ENCODE measurements at places on chromosomes 16 and 17.

DNA sequence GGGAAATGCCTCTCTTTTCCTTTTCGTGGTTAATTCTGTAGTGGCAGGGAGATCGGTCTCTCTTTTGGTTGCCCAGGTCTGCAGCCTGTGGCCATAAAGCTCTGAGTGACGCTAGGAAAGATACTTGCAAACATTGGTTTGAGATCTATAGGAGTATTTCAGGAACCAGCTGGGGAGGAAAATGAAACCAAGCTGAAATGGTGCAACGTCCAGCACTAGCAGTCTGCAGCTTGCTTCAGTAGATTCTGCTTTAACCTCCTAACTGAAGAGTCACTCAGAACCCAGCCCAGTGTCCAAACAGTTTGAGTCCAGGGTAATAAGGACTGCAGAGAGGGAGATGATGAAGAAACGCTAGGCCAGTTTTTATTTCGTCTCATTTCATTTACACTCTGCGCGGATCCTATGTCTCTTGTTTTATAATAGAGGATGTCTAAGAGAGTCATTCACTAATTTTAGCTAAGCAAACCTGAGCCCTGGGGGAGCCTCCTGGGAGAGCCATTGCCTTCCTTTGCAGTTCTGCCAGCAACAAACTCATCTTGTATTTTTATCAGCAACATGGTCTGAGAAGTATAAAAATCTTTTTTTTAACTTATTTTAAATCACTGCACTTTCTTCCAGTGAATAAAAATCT is 12.0 kb downstream of the SP2 start:
- DNase-seq = no peak

GRCh38 chr17:48505788-48506187 is 25.0 kb downstream of the HOXB1 start:
- no peak for DNase-seq

DNA sequence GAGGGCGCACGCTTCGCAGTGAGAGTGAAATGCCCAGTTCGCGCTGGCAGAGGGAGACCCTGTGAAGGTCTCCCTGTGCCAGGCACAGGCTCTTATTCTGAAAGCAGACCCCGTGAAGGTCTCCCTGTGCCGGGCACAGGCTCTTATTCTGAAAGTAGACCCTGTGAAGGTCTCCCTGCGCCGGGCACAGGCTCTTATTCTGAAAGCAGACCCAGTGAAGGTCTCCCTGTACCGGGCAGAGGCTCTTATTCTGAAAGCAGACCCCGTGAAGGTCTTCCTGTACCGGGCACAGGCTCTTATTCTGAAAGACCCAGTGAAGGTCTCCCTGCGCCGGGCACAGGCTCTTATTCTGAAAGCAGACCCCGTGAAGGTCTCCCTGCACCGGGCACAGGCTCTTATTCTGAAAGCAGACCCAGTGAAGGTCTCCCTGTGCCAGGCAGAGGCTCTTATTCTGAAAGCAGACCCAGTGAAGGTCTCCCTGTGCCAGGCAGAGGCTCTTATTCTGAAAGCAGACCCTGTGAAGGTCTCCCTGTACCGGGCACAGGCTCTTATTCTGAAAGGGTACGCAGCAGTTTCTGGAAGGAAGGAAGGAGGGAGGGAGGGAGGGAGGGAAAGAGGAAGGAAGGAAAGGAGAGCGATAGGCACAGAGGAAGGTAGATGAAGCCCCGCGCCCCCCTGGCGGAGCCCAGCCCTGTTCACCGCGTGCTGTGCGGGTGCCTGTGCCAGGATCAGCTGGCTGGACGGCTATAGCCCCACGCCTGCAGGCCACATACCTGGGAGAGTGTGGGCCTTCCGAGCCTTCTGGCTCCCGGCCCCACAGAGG is 55.3 kb downstream of the WDR45B start:
- peak; percentile 69 for DNase-seq

DNA sequence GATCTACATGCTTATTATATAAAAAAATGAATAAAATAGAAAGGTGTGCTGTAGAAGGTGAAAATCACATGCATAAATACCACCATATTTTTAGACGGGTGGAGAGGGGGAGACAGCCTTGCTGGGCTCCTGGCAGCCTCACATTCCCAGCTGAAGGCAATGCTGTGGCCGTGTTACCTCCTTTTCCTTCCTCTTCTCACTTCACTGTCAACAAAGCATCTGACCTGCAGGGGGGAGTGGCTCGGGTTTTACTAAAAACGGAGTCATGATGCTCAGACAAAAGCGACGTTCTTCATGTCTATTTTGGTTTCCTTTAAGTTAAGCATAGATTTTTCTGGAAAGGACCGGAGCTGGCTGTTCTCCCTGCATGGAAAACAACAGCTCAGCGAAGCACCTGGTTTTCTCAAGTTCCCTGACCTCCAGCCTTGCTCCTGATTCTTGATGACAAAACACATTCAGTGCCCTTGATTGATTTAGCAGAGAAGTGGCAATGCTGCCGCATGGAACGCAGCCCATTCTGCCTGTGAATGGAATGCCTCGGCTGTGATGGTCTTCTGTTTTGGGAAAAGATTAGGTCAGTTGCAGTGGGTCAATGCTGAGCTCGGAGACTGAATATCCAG is 5.5 kb upstream of the RPTOR start:
- no peak for DNase-seq

DNA sequence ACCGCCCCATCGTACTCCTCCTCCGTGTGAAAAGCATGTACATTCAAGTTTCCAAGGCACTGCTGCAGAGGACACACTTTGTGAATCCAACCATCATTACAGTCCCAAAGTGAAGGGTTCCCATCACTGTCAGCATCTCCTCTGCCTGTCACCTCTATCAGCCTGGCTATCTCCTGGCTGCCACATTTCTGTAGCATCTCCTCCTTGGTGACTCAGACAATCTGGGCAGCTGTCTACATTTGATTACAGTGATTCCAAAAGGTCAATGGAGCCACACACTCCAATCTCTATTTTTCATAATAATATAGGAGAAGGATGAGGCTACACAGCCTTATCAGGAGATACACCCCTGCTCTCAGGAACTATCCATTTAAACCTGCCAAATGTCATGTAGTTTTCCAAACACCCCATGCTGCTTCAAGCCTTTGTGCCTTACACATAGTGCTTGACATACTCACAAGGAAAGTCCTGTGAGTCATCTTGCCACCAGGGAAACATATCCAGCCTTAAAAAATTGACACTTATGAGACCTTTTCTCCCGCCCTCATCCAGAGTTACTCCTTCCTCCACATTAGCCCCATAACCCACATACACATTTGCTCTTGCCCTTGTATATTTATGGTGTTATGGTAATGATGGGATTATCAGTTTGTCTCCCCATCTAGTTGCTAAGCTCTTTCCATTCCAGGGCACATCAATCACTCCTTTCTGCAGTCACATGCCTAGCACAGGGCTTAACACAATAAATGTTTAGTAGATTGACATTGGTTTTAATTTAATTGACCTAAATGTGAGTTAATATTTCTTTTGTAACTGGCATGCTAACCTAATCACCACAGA is 250.1 kb upstream of the CDH5 start:
- DNase-seq = no peak

DNA sequence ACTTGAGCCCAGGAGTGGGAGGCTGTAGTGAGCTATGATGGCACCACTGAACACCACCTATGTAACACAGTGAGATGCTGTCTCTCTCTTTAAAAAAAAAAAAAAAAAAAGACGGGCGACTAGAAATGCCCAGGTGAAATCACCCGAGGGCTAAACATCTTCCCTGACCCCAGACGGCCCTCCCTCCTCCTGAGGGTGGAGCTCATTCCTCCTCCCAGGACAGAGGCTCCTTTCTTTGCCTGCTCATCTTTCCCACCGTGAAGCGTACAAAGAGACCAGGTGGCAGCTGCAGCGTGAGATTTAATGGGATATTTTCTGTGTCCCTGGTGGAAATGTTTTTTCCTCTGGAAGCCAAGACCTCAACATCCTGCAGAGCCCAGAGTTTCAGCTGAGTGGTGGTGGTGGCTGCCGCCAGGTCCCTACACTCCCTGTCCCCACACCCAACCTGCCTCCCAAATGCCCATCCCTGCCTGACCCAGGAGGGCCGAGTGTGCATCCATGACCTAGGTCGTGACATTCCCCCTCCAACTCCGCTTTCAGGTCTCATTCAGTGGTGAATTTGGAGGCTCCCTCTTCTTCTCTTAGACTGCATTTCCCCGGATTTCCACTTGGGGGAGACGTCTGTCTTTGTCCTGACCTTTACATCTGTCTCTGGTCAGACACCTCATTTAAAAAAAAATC is 14.4 kb upstream of the GPRC5B start:
- DNase-seq = peak; percentile 4

- peak; percentile 58 for DNase-seq
Observed at GRCh38 chr16:2003827-2004641, 5.6 kb downstream of the ZNF598 start.

GRCh38 chr17:72614871-72615626 is 477.4 kb downstream of the SLC39A11 start:
- peak; percentile 81 for DNase-seq

GRCh38 chr16:89489040-89489897 is 1.1 kb downstream of the ANKRD11 start:
- DNase-seq = no peak

DNA sequence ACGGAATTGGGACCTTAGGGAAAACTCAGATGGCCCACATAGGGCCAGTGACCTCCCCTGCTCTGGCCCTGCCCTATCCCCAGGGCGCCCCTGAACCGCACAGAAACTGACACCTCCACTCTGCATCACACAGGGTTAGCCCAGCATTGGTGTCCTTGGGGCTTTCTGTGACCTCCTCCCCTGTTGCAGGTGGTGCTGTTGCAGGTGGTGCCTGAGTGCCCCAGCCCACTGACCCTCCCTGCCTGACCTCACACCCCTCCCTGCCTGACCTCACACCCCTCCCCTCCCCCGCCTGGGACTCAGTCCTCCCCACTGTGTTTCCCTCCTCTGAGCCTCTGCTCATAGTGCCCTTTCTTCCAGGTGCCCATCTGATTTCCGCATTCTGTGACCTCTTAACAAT is 21.4 kb downstream of the TNFRSF13B start:
- DNase-seq = no peak

DNA sequence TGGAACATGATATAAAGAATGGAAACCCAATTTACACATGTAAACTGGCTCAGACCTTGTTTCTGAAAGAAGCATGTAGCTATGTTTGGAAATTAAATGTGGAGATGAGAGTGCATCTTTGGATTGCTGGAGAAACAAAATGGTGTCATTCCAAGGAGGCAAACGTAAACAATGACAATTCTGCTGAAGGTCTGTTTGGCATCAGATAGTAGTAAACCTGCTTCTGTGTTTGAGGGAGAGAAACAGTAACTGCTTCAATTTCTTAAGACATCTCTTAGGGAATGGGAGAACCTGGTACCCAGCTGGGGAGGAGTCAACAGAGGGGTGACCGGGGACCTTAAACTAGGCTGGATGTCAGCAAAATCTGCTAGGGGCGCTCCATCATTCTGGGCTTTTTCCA is 23.5 kb downstream of the GPRC5B start:
- no peak for DNase-seq

GRCh38 chr16:73275024-73275423 is 227.1 kb upstream of the ZFHX3 start:
- DNase-seq = no peak

GRCh38 chr17:28858801-28859355 is 4.1 kb downstream of the ERAL1 start:
- DNase-seq = no peak

GRCh38 chr17:48605991-48606891 is 1.5 kb upstream of the HOXB6 start:
- no peak for DNase-seq

GRCh38 chr17:60330731-60331130 is 61.2 kb downstream of the USP32 start:
- no peak for DNase-seq

DNA sequence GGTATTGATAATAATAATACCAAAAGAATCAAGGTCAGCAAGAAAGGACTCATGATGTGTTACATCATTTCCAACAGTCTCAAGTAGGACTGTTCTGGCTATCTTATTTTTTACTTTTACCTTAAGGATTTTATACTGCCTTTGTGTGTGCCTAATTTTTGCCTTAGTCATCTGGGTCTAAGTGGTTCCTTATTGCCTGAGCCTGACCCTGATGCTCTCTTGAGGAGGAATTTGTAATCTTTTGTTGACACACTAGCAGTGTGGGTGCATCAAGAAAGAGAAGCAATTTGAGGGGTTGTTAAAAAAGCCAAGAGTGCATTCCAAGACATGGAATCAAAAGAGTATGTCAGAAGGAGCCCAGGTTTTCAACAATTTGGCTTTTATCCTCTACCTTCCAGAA is 59.3 kb downstream of the TMEM100 start:
- DNase-seq = no peak

GRCh38 chr16:912322-912683 is 58.5 kb downstream of the LMF1 start:
- no peak for DNase-seq

- no peak for DNase-seq
Observed at GRCh38 chr17:64424324-64424849, 24.5 kb upstream of the MILR1 start.

DNA sequence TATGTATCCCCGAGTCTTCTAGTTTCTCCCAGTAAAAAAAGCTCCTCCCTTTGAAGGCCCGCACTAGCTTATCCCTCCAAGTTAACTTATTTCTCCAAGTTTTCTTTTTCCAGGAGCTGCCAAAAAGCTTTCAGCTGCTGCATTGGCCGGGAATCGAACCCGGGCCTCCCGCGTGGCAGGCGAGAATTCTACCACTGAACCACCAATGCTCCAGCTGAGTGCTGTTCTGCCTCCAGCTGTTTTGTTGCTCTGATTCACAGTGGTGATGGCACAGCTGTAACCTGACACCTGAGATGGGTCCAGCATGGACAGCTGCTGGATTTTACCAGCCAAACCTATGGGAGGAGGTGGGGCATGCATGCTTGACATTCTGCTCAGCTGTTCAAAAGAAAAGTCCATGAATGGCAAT is 22.1 kb downstream of the VAC14 start:
- DNase-seq = no peak

- no peak for DNase-seq
Observed at GRCh38 chr17:77484111-77484510, 343.3 kb downstream of the SEC14L1 start.

- no peak for DNase-seq
Observed at GRCh38 chr16:59013930-59014329, 279.8 kb upstream of the GOT2 start.

DNA sequence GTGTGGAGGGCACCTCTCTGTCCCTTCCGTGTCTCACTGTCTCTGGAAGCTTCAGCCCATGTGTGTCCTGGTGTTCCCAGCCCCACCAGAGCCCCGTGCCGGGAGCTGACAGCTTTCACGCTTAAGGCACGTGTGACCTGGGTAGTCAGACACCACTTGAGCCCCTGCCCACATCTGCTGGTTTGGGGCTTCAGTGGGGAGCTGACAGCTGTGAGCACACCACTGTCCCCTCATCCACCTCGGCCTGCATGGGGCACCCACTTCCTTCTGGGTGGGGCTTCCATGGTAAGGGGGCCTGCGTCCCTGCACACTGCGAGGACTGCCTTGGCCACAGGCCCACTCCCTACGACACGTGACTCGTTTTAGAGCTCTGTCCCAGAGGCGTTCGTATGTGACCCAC is 2.6 kb upstream of the TEDC2 start:
- no peak for DNase-seq

All from amygdala (tissue), 56 donors.